Fibroblast of upper back skin (primary cell): ENCODE measurements at places on chromosomes 2 and 18.
A peak's percentile ranks its signal among the peaks of the same experiment; 100 is the strongest.

GRCh38 chr2:169933124-169933711 is 106.0 kb downstream of the UBR3 start:
- peak; percentile 41 for DNase-seq

GRCh38 chr2:222311978-222312738 is 13.4 kb upstream of the PAX3 start:
- DNase-seq = no peak

- DNase-seq = peak; percentile 58
These were observed 70.0 kb downstream of the MBP start for GRCh38 chr18:77062518-77063003.

- no peak for DNase-seq
These were observed 57.0 kb upstream of the KCNG2 start for GRCh38 chr18:79740521-79741361.

DNA sequence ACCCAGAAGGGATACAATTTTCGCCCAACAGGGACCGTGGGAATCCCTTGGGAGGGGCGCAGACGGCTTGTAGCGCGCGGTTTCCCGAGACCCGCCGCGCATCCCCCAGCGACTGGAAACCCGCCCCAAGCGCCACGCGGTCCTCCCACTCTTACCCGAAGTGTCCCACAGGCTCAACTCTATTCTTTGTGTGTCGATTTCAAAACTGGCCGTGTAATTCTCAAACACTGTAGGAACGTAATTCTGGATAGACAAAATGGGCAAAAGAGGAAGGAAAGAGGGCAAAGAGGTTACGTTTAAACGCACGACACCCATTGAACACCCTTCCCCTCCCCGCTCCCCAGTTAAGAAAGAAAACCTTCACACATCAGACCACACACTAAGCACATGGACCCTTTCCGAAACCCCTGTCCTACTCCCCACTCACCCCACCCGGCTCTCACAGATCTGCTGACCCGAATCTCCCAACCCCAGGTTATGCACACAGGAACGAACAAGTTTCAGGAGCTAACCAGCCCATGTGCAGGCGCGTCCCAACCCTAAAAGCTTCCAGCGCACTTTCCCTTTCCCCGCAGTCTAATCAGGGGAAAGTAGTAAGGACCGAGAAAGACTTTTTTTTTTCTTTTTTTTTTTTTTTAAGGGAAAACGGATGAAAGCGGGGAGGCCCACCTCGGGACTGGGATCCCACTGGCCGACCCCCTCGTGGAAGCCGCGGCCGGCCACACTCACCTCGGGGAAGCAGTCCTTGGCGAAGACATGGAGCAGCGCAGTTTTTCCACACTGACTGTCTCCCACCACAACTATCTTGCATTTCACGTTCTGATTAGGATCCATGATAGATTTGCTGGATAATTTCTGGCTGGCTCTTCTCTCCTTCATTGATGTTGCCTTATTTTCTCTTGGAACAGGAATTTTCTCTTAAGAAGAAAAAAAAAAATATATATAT is 655 bp downstream of the RND3 start:
- peak; percentile 44 for DNase-seq

GRCh38 chr2:8484502-8485283 is 197.2 kb upstream of the ID2 start:
- no peak for DNase-seq

GRCh38 chr18:79681484-79682387 is 2.1 kb downstream of the CTDP1 start:
- DNase-seq = no peak
